ENCODE measurements at places on chromosomes 12 and 14.

DNA sequence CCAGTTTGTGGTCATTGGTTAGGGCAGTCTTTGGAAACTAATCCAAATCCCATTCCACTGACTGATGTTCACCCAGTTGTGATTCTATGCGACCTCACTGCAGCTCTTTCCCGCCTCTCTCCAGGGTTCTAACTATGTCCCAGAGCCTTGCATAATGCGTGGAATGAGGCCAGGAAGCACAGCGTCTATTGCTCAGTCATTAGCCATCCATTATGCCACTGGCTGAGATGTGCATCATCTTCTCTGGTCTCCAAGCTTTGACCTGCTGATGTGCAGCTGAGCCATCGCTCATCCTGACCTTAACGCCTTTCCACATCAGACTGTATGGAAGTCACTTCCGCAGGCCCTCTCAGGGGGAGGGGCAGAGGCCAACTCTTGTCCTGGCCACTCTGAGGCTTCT lies 115.4 kb upstream of the VRK1 start:
- no peak for DNase-seq

DNA sequence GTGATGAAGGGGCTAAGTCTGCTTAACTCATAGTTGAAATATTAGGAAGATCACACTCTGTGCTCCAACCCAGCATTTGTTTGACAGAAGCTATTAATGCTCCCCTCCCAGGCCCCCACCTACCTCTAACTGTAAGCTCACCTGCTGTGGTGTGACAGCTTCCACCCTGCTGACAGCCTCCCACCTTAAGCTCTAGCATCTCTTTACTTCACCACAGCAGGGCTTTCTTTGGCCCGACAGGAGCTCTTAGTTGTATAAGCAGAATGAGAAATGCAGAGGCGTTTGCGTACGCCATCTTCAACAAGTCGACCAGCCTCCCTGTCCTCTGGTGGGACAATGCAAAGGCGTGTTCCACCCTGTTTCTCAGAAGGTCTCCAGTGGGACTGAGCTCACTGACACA lies 80.1 kb upstream of the OSBPL8 start:
- DNase-seq: no peak

DNA sequence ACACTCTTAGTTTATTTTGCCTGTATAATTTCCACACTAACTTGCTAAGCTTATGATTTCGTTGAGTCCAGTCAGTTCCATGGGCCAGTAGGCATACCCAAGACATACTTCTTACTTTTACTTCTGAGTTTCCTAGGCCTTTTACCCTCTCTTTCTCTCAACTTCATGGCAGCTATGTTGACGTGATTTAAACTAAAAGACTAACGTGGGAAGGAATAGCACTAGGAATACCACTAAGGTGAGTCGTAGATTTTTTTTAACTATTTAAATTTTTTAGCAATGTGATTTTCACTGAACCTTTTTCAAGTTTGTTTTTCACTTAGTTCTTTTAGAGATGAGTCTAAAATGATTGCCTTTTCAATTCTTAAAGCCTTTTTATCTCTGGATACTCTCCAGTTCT lies 793.5 kb upstream of the NOVA1 start:
- DNase-seq: no peak

- DNase-seq: no peak
Measured at GRCh38 chr12:113796852-113797534, 169.1 kb downstream of the RBM19 start.

GRCh38 chr12:63893170-63893569 lies 48.7 kb downstream of the SRGAP1 start:
- DNase-seq: no peak

- DNase-seq: no peak
Measured at GRCh38 chr14:101060171-101060601, 156.7 kb upstream of the RTL1 start.

DNA sequence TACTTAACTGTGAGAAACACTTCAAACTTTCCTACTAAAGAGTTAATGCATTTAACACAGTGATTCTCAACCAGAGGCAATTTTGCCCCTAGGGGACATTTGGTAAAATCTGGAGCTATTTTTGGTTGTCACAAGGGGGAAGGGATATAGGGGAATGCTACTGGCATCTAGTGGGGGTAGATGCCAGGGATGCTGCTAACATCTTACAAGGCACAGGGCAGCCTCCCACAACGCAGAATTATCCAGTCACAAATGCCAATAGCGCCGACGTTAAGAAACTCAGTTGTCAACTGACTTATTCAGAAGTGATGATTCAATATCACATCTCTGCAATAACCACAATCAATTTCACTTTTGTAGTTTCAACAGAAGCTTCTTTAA lies 2.0 kb downstream of the EEA1 start:
- peak; percentile 48 for DNase-seq

- DNase-seq: no peak
Measured at GRCh38 chr12:131159660-131160059, 206.0 kb downstream of the ADGRD1 start.

DNA sequence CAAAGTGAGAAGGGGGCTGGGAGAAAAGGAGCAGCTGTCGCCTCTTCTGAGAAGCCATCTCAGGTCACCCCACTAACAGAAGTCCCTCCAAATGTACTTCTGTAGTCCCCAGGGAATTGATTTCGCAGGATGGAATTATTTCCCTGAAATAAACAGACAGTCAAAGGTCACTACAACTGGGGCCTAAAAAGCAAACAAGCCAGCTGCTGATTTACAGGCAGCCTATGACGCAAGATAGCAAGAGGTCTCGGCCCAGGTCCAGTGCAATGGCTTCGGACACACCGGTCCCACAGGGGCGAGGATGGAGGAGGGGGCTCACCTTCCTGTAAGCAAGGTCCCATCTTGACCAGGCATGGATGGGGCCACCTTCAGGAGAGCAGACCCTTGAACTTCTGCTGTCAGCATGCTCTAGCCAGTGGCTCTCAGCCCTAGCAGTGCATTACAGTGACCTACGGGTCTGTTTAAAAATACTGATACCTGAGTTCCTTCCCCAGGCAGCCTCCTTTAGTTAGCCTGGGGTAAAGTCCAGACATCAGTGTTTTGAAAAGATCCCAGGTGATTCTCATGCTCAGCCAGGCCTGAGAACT lies 18.1 kb downstream of the NUAK1 start:
- no peak for DNase-seq

- no peak for DNase-seq
Measured at GRCh38 chr12:69999561-69999960, 174.5 kb downstream of the MYRFL start.

- DNase-seq: no peak
Measured at GRCh38 chr14:64703395-64704142, 655 bp upstream of the PLEKHG3 start.

DNA sequence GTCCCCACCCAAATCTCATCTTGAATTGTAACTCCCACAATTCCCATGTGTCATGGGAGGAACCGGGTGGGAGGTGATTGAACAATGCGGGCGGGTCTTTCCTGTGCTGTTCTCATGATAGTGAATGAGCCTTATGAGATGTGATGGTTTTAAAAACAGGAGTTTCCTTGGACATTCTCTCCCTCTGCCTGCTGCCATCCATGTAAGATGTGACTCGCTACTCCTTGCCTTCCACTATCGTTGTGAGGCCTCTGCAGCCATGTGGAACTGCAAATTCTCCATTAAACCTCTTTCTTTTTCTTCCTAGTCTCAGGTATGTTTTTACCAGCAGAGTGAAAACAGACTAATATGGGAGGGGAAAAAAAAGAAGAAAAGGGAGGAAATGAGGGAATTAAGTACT lies 22.6 kb upstream of the ARHGAP5 start:
- no peak for DNase-seq

- DNase-seq: no peak
Measured at GRCh38 chr14:33323979-33324378, 385.3 kb downstream of the NPAS3 start.

DNA sequence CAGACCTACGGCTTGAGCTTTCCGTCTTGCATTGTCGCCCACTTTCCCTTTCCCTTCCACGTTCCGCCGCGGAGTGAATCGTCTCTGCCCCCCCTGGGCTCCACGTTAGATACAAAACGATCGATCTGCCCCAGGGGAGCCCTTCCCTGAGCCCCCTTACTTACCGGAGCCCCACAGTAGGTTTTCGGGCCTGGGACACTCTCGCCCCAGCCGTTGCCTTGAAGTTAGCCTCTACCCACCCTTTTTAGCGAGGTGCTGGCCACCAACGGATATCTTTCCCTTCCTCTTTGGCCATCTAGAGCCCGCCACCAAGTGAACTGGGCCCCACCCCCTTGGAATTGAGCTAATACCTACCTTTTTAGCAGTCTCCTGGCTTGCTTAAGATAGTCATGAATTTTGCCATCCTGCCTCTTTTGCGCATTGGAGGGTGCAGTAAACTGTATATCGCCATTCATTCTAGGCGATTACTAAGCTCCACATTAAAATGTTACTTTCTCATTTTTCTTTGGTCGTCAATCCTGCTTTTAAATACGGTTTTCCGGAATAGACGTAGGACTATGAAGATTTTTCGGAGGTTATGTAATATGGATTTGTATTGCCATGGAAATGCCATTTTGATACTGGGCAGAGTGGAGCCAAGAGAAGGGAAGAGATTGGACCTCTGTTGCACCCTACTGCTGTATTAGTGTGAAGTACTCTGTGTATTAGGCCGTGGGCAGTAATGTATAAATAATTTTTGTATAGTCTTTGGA lies 764 bp downstream of the RBM25 start:
- no peak for DNase-seq

- DNase-seq: no peak
Measured at GRCh38 chr12:120377611-120378010, 8.6 kb upstream of the MSI1 start.
